ENCODE measurements at places on chromosomes 13 and 19. TPM values are rescaled to one million over a fixed set of nuclear protein-coding genes. Genes with fewer than 3 reads are reported as not detected.

The ADGRE3 gene
- total RNA-seq: not detected

The F2RL3 gene
- not detected for total RNA-seq

The C19orf81 gene
- total RNA-seq: 12.5 TPM

The TMC4 gene
- 1.6 TPM for total RNA-seq

The TUBB4A gene
- 6.5 TPM for total RNA-seq

The IGFLR1 gene
- 11.8 TPM for total RNA-seq

The FLT3 gene
- total RNA-seq: not detected

The SLC25A42 gene
- 1.1 TPM for total RNA-seq

The USP12 gene
- total RNA-seq: 23.8 TPM

The CD79A gene
- 0.66 TPM for total RNA-seq

The SGCG gene
- total RNA-seq: not detected

The TPTE2 gene
- not detected for total RNA-seq

The SIGLEC8 gene
- not detected for total RNA-seq

The ZNF600 gene
- not detected for total RNA-seq

The SOX1 gene
- total RNA-seq: not detected

The ZNF471 gene
- 0.04 TPM for total RNA-seq

Measured in A549 treated with ZK216348 at 1 μM for 4 hours (cell line).